Liver (tissue), 10 donors: ENCODE measurements at places on chromosomes 5 and 9.
A peak's percentile ranks its signal among the peaks of the same experiment; 100 is the strongest.

DNA sequence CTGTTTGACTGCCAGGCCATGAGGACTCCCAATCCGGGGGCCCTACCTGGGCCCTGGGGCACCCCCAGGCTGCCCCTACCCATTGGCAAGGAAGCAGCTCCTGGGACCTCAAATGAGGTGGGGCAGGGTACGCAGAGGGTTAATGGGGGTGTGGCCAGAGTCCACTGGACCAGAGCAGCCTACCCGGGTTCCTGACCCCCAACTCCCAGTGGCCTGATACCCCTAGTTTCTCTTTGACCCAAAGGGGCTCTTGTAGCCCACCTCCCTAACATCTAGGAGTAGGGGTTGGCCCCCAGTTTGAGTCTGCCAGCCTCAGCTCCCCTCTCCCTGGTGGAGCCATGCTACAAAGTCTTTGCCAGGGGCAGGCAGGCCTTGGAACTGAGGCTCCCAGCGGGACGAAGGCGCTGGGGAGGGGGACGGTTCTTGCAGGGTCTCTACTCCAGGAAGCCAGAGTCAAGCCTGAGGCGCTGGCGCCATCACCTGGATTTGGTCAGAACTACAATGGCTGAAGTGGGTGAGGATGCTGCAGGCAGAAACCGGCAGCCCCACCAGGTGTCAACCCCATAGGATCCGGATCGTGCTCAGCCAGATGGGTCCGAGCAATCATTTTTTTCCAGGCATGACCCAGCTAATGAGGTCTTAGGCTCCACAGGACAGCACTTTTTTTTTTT, 8.4 kb upstream of the CERCAM start:
- no peak overlapping the region for H3K27ac ChIP-seq
- DNase-seq = peak; percentile 58
- H3K4me3 ChIP-seq = no peak overlapping the region

GRCh38 chr9:92627651-92628050, 42.3 kb downstream of the IPPK start:
- H3K4me3 ChIP-seq = no peak overlapping the region
- no peak for DNase-seq
- peaks cover 4% of the 10 kb centered on the region for H3K4me1 ChIP-seq
- no peaks in the 10 kb centered on the region for H3K27me3 ChIP-seq
- no peak overlapping the region for H3K27ac ChIP-seq

DNA sequence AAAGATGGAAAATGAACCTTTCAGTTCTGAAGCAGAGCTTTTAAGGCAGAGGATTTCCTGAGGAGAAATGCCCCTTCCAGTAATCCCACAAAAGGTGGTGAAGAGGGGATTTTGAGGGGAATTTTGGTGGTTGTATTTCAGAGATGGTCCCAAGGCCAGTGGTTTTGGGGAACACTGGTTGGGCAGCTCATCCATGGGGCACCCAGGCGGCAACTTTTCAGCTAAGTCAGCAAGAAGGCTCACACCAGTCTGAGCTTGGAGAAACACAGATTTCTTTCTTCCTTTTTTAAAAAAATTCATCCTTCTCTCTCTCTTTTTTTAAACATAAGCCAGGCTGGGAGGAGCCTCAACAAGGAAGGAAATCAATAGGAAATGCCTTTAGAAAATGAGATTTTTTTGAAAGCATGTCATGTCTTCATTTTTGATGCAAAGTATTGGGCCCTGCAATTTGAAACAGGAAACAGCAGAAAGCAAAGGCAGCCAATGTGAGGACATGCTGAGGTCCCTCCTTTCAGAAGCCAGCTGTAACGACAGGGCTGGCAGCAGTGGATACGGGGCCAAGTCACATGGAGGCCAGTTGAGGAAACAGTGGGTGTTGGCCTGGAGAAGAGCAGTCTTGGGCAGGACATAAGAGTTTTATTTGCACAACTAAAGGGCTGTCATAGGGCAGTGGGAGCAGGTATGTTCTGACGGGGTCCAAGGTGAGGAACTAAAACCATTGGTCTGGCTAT, 155.3 kb upstream of the KLF4 start:
- H3K36me3 ChIP-seq = no peaks in the 10 kb centered on the region
- peak overlapping the region; percentile 1 for H3K27ac ChIP-seq
- DNase-seq = no peak

DNA sequence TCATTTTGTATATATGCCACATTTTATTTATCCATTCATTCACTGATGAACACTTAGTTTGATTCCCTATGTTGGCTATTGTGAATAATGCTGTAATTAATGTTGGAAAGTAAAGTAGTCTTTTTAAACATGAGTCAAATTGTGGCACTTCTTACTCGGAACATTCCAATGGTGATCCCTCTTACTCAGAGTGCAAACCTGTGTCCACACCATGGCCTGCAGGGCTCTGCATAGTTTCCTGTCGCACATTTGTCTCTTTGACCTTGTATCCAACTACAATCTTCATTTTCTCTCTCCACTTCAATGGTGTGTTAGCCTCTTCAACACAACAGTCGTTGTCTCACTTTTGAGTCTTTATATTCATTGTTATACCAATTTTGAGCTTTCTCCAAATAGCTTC, 98.1 kb upstream of the PAPPA start:
- DNase-seq = no peak
- no peaks in the 10 kb centered on the region for H3K27me3 ChIP-seq
- no peaks in the 10 kb centered on the region for H3K36me3 ChIP-seq
- H3K4me3 ChIP-seq = no peak overlapping the region
- H3K4me1 ChIP-seq = no peaks in the 10 kb centered on the region

GRCh38 chr5:139277171-139277570, 16.4 kb upstream of the MATR3 start:
- no peak overlapping the region for H3K4me3 ChIP-seq
- H3K36me3 ChIP-seq = peaks cover 6% of the 10 kb centered on the region
- H3K27me3 ChIP-seq = no peaks in the 10 kb centered on the region

DNA sequence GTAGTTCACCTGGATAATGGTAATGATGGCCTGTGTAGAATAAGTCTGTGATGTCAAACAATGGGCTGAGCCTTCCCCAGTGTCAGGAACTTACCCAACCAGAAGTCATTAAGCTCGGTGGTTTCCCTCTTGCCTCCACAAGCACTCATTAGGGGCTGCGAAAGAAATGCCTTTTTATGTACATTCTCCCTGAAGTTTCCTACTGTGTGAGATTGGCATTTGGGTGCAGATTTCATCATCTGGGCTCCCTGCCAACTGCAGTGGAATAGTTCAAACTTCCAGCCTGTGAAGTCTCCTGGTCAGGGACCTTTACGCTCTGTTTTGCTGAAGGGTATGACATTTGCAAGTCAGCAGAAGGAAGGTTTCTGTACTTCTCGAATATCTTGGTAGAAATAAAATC, 41.6 kb upstream of the TMEM215 start:
- H3K36me3 ChIP-seq = no peaks in the 10 kb centered on the region
- DNase-seq = peak; percentile 47
- no peaks in the 10 kb centered on the region for H3K27me3 ChIP-seq
- no peaks in the 10 kb centered on the region for H3K4me1 ChIP-seq

DNA sequence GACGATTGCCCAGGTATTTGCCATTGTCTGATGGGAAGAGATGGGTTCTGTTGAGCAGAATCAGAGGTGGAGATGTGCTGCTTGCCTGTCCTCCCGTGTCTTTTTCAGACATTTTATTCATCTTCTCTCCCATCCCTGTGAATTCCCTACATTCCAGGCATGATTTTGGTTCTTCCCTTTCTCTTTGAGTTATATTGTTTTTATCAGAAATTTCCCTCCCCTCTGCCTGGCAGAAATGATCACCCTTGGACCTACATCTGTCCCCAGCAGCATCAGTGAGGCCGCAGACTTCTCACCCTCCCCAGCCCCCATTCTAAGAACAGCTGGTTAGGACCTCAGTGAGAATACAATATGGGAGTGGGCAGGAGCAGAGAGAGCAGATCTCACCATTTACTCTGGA, 640.2 kb downstream of the CCDC171 start:
- H3K4me1 ChIP-seq = no peaks in the 10 kb centered on the region
- no peaks in the 10 kb centered on the region for H3K27me3 ChIP-seq
- peaks cover 2% of the 10 kb centered on the region for H3K36me3 ChIP-seq

DNA sequence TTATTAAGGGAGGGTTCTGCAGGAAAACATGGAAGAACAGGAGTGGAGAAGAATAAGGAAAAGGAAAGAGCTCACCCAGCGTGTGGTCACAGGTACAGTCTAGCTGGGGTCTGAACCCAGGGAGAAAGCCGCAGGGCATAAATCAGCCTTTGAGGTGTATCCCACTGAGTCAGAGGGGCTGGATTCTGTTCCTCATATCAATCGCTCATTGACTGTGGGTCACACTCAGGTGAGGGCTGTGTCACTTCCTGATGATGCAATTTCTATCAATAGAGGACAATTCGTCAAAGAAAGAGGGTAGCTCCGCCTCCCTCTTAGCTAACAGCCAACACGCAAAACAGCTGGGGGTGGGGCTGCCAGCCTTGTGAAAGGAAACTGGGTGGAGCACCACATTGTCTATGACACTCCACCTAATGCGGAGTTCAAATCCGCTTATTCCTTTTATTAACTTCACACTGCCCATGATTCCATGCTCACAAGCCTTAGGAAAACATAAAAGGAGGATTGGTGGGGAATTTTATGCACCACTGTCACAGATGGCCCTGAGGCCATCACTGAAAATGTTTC, 176.2 kb downstream of the ICE1 start:
- no peaks in the 10 kb centered on the region for H3K36me3 ChIP-seq
- H3K4me3 ChIP-seq = no peak overlapping the region
- no peaks in the 10 kb centered on the region for H3K27me3 ChIP-seq
- no peaks in the 10 kb centered on the region for H3K4me1 ChIP-seq
- no peak for DNase-seq

GRCh38 chr5:138770291-138770690, 17.1 kb downstream of the CTNNA1 start:
- H3K4me3 ChIP-seq = no peak overlapping the region
- peaks cover 3% of the 10 kb centered on the region for H3K4me1 ChIP-seq
- no peaks in the 10 kb centered on the region for H3K36me3 ChIP-seq
- DNase-seq = no peak

DNA sequence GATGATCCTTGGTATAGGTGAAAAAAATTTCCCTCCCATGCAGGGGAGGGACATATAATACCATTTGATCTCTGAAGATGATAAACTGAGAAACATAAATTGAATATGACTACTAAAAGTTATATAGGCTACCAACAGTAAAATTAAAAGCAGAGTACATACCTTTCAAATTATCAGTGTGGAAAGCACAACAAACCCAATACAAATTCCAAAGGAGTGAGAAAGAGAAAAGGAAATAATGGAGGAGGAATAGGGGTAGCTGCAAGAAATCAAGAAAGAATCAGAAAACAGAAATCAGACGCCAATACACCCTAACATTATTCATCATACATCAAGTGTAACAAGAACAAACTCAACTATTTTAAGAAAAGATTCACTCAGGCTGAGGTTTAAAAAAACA, 17.7 kb downstream of the GNAQ start:
- no peak overlapping the region for H3K4me3 ChIP-seq
- peaks cover 32% of the 10 kb centered on the region for H3K4me1 ChIP-seq
- H3K27me3 ChIP-seq = no peaks in the 10 kb centered on the region
- H3K36me3 ChIP-seq = no peaks in the 10 kb centered on the region
- H3K27ac ChIP-seq = no peak overlapping the region

GRCh38 chr9:131667576-131667975, 72.3 kb downstream of the RAPGEF1 start:
- no peak for DNase-seq
- H3K27me3 ChIP-seq = no peaks in the 10 kb centered on the region
- no peak overlapping the region for H3K4me3 ChIP-seq
- H3K4me1 ChIP-seq = peaks cover 6% of the 10 kb centered on the region
- H3K27ac ChIP-seq = no peak overlapping the region
- no peaks in the 10 kb centered on the region for H3K36me3 ChIP-seq

DNA sequence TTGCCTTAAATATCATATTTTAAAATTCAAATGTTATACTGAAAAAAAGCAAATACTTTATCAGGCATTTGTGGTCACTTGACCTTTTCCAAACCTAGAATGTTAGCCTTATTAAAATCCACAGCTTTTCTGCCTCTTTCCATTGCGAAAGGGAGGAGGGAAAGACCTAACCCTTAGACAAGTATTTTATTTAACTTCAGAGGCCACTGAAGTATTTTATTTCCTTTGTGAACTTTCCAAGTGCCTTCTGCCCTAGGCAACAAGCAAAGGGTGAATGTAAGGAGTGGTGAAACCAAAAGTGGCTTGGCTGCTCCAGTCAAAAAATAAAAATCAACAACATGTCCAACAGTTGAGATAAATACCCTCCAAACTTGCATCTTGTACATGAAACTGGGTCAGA, 376.1 kb downstream of the EFNA5 start:
- H3K36me3 ChIP-seq = no peaks in the 10 kb centered on the region
- no peak for DNase-seq

GRCh38 chr9:7653262-7653661, 146.3 kb downstream of the DMAC1 start:
- no peaks in the 10 kb centered on the region for H3K36me3 ChIP-seq
- no peak for DNase-seq
- no peaks in the 10 kb centered on the region for H3K4me1 ChIP-seq
- H3K27ac ChIP-seq = no peak overlapping the region
- H3K27me3 ChIP-seq = no peaks in the 10 kb centered on the region

DNA sequence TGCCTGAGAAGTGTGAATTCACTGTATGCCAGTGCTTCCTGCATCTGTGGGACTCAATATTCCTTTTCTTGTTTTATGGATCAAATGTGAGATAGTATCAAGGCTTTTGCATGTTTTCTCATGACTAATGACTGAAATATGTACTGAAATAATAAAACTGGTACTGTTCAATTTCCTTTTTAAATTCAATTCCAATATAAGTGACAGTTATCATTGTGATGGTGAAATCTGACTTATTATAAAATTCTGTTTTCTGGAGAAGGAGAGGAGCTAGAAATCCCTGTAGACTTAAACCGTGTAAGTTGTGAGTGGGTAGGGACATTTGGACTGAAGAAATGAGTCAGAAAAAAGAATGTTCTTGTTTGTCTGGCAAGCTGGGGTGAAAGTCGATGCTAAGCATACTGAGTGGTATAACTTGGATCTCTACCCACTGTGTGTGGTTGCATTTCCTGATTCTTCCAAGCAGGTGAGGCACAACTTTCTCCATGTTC, 245.2 kb downstream of the EFNA5 start:
- H3K4me1 ChIP-seq = no peaks in the 10 kb centered on the region
- H3K4me3 ChIP-seq = no peak overlapping the region
- no peaks in the 10 kb centered on the region for H3K27me3 ChIP-seq
- no peak overlapping the region for H3K27ac ChIP-seq
- DNase-seq = no peak
